Hippocampal formation (tissue), 2 donors: ENCODE measurements at places on chromosomes 16 and 17.

DNA sequence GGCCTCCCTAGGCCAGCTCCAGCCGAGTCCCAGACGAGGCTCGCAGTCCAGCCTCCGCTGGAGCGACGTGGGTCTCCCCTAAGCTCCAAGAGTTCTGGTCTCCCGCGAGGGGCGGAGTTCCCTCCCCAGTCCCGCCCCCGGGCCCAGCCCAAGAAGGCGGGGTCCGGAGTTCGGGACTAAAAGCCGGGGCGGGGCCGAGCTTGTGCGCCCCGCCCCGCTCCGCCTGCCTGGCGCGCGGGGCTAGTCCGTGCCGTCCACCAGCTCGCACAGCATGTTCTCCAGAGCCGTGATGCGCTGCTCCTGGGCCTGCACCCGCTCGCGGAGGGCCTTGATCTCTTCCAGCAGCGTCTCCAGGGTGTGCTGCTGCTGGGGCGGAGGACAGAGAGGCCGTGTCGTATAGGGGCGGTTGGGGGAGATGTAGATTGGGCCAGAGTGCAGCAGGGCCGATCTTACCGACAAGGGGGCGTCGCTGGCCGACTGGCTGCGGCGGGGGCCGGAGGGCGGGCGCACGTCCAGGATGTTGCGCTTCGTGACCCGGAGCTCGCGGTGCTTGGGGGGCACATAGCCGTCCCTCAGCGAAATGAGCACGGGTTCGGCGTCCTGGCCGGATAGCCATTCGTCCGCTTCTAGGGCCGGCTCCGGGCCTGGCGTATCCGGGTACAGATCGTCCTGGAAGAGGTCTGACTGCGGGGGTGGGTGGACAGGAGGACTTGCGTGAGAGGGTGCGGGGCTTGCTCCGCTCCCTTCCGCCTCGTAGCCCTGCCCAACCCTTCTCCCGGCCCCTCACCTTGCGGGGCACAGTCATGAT lies 7.0 kb downstream of the CORO6 start:
- DNase-seq = peak; percentile 87

- DNase-seq = no peak
Measured at GRCh38 chr17:61408151-61409041, 8.8 kb downstream of the TBX2 start.

- peak; percentile 25 for DNase-seq
Measured at GRCh38 chr16:27748868-27749546, 199.1 kb downstream of the KATNIP start.

DNA sequence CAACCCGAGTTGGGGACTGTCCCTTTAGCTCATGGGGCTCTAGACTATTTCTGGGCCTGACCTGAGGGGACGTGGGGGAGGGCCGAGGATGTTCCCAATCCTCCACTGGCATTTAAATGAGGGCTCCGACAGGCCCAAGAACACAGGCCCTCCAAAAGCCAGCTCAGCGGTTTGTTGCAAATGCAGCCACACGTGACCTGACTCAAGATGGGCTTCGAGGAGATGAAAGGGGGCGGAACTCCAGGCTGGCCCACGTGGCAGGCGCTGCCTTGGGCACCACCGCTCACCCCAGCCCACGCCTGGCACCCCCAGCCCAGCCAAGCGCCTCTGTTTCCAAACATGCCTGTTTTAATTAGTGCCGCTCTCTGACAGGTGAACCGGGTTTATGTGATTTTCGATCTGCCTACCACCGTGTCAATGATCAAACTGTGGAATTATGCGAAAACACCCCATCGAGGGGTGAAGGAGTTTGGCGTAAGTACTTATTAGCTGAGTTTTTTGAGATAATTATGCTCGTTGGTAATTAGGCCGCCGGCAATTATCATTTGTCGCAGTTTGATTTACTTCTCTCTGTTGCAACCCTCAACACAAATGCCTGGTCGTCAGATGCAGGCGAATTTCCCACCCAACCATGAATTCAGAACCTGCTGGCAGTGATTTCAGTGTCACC lies 226.7 kb downstream of the KATNIP start:
- DNase-seq = peak; percentile 54

GRCh38 chr16:66554495-66554894 lies 2.1 kb downstream of the CKLF start:
- no peak for DNase-seq

DNA sequence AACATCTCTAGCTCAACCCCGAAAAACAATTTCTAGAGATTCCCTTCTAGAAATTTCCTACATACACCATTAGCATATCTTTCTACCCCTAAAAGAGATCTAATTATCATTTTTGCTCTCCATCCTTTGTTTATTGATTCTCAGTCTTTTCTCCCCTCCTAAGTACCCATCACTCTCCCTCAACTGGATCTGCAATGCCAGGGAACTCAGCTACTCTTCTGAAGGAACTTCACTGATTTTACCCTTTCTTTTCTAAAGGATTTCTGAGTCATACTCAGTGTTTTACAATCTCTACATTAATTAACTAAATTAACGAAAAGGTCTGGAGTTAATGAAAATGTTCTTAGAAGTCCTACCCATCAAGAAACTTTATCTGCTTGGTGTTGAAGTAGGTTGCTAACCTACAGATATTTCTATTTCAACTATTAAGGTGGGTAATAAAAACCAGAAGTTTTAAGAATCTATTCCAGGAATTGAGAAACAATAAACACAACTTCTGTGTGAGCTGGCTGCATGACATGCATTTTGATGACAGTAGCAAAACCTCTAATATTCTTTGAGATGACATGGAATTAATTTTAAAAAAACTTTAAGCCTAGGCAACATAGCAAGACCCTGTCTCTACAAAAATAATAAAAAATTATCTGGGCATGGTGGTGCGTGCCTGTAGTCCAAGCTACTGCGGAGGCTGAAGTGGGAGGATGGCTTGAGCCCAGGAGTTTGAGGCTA lies 13.6 kb downstream of the CREBBP start:
- no peak for DNase-seq

GRCh38 chr17:57714665-57715180 lies 30.4 kb downstream of the CCDC182 start:
- no peak for DNase-seq

DNA sequence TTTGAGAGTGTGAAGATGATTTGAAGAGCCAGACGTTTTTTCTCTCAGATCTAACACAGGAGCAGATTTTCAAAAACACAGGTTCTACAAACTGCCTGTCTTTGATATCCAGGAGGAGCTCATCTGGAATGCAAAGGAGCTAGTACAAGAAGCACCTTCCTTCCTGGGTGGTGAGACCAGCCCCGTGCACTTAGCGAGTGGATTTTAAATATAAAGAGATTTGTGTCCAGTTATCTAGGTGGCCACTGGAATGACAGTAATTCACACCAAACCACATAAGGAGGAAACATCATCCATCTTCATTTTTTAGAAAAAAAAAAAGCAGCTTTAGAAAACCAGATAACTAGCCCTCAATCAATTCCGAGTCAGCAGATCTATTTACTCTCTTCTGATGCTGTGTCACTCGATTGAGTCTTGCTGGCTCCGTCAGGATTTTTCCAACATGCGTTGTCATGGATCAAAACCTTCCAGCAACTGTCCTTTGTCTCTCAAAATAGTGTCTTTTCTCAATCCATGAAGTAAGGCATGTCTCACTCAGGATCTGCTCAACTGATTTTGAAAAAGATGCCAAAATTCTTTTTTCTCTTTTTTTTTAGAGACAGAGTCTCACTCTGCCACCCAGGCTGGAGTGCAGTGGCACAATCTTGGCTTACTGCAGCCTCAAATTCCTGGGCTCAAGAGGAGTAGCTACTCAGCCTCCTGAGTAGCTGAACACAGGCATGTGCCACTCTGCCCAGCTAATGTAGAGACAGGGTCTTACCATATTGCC lies 451.2 kb upstream of the PSMD7 start:
- DNase-seq = no peak

GRCh38 chr17:60256174-60256573 lies 106.4 kb downstream of the CA4 start:
- DNase-seq = no peak

- DNase-seq = no peak
Measured at GRCh38 chr16:77221482-77221881, 22.3 kb downstream of the SYCE1L start.

GRCh38 chr16:4944333-4945281 lies 7.7 kb upstream of the PPL start:
- no peak for DNase-seq

GRCh38 chr16:22670551-22671041 lies 143.4 kb upstream of the HS3ST2 start:
- DNase-seq = peak; percentile 15

DNA sequence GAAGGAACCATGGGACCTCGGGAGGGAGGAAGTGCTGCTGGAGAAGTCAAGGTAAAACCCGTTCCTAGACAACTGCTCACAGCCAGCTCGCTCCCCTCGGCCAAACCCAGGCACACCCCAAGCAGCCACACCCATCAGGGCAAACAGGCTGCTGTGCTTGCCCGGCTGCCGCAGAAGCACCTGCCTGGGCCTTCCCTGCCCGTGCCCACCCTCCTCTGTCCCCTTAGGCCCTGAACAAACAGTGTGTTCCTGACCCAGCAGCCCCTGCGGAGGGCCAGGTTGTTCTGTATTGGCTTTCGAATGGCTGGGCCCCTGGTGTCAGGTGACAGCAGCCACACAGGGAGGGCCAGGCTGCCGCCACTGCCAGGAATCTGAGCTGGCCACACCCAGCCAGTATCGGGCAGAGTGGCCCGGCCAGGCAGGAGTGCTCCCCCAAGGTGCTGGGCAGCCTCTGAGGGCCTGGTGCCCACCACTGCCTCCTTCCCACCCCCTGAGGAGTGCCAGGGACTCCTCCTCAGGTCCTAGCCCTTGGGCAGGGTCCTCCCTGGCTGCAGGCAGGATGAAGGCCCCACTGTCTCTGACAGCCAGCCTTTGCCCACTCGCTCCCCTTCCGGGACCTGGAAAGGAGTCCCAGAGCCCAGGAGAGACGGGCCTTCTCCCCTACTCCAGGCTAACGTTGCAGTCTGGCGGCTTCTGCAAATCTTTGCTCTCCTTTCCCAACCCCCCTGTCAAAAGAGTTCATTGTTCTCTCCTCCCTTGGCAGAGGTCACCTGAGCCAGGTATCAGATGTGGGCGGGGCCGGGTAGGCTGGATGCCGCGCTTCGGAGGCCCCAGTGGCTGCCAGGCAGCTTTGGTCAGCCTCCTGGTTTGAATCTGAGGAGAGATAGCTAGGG lies 24.0 kb downstream of the LLGL2 start:
- DNase-seq = no peak

DNA sequence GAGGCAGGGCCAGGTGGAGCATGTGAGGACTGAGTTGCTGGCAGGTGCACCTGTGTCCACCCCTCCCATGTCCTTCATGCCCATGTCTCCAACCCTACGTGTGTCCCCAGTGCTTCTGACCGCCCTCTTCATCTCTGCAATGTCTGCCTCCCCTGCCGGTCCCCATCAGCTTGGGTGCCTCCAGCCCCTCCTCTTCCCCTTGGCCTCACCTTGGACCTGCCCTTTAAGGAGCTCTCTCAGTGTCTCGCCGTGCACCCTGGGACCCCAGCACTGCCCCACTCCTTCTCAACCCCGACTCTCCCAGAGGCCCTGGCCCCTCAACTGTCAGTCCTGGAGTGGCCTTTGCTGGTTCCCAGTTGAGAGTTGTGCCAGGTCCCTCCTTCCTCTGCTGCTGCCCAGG lies 15.0 kb downstream of the RIPOR1 start:
- no peak for DNase-seq

- no peak for DNase-seq
Measured at GRCh38 chr17:1709403-1709951, 700 bp downstream of the TLCD2 start.

GRCh38 chr16:66873685-66874055 lies 6.6 kb upstream of the PDP2 start:
- DNase-seq = no peak

DNA sequence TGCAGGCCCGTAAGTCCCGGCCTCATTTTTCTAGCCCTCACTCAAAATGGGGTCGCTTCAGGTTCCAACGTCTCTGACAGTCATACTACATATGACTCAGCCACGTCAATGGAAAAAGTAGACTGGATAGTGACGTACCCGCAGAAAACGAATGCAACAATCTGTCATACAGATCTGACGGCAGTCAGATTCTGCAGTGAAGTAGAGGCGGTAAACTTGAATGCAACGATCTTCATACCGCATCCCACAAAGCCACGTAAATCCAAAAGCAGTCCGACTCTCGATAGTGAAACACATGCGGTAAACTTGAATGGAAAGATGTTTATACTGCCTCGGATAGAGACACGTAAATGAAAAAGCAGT lies 38.4 kb upstream of the ARL4D start:
- no peak for DNase-seq

DNA sequence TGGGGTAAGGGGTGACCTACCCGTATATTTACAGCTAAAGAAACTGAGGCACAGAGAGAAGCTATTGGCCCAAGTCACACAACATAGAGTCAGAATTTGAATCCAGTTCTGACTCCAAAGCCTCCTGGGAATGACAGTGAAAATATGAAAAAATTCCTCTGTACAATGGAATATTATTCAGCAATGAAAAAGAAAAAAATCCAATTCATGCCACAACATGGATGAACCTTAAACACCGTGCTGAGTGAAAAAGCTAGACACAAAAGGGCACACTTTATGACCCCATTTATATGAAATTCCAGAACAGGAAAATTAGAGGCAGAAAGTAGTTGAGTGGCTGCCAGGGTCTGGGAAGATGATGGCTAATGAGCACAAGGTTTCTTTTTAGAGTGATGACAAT lies 75.4 kb downstream of the LITAF start:
- no peak for DNase-seq
